ENCODE measurements at places on chromosomes 4 and X.

- no peak for DNase-seq
Measured at GRCh38 chrX:137574102-137574783, 8.3 kb downstream of the ZIC3 start.

DNA sequence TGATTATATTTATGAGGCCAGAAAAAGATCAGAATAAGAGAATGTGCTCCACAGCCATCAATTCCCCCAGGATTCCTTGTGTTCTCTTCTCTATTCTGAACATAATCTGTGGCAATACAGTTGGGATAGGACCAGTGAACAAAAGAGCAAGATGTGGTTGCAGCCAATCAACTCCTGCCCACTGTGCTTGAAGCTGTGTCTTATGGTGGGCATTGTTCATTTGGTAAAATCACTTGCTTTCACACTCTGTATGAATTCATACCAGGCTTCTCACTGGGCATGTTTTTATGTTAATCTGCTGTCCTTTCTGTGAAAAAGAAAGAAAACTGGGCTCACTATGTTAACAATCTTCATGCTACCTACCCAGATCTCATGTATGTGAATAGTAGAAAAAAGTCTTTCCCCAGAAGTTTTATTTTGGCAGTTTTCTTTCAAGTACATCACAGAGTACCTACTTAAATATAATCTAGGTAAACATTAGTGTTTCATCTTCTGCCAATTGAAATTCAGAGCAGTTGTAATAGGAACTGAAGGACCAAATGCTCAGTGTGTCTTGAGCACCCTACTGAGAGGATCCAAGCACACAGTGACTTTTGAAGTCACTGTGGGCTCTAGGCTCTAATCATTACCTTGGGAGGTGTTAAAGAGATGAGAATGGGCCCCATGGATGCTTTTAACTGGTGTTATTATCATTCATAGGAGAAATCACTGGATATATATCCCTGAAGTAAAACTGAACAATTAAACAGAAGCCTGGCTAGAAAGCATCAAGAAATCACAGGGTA, 429.2 kb upstream of the TRAM1L1 start:
- no peak for DNase-seq

DNA sequence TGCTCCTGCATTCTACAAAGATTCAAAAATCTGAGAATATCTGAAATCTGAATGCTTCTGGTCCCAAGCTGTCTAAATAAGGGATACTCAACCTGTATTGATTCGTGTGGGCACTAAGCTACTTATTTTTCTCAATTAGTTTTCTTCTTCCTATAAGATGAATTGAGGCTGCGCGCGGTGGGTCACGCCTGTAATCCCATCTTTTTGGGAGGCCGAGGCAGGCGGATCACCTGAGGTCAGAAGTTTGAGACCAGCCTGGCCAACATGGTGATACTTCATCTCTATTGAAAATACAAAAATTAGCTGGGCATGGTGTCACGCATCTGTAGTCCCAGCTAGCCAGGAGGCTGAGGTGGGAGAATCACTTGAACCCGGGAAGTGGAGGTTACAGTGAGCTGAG, 122.3 kb downstream of the PDLIM5 start:
- no peak for DNase-seq

DNA sequence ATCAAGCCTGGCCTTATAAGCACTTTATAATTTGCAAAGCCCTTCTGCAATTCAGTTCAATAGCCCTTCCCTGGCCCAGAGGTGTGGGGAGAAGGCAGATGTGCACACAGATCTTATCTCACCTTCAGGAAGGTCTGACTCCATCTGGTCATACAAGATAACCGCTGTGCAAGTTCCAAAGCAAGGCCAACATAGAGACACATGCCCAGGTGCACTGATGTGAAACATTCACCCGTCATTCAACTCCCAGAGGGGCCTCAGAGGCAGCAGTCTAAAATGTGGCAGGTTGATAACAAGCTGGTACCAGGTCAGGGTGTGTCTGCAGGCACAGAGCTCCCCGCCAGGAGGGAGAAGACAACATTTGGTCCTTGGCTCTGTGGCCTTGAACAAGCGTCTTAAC, 10.9 kb upstream of the WFS1 start:
- DNase-seq: no peak

- DNase-seq: peak; percentile 81
Measured at GRCh38 chrX:57121162-57121755, at the start of gene SPIN2B. TSS of gene SPIN2B (minus strand) at chrX:57121548.

GRCh38 chr4:38128478-38129459, 168.6 kb downstream of the PTTG2 start:
- DNase-seq: peak; percentile 40

GRCh38 chr4:2714061-2714770, 41.9 kb downstream of the TNIP2 start:
- DNase-seq: no peak

- DNase-seq: peak; percentile 41
Measured at GRCh38 chr4:187309456-187309855, 585.8 kb upstream of the FAT1 start.

- DNase-seq: no peak
Measured at GRCh38 chrX:153764786-153765137, 713 bp downstream of the PLXNB3 start.

GRCh38 chrX:74291577-74291963, 12.4 kb upstream of the ZCCHC13 start:
- no peak for DNase-seq

- DNase-seq: no peak
Measured at GRCh38 chrX:110444996-110445395, 86.3 kb downstream of the RTL9 start.

DNA sequence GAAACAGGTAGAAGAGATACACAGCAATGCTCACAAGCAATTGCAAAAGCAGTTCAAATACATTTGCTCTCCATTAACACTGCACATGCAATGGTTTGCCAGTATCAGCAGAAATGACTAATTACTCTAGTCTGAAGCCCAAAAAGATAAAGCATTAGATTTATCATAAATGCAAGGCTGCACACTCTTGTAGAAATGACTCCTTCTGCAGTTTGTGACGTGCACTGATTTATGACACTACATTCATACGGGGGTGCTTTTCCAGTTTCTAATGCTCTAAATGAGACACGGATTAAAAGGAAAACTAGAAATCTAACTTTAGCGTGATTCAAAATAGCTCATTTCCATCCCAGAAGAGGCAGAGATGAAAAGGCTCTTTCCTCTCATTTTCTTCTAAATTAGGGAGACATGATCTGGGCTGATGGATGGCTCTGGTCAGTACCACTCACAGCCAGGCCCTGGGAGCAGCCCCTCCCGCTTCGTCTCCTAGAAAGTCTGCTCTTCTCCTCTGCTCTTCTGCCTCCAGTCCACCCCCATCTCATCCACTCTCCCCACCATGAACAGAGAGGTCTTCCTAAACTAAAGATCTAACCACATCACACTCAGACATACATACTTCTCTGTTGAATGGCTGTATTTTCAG, 33.2 kb downstream of the PPP2R2C start:
- no peak for DNase-seq
